CD4-positive, alpha-beta T cell (primary cell): ENCODE measurements at places on chromosomes 6 and 20.

DNA sequence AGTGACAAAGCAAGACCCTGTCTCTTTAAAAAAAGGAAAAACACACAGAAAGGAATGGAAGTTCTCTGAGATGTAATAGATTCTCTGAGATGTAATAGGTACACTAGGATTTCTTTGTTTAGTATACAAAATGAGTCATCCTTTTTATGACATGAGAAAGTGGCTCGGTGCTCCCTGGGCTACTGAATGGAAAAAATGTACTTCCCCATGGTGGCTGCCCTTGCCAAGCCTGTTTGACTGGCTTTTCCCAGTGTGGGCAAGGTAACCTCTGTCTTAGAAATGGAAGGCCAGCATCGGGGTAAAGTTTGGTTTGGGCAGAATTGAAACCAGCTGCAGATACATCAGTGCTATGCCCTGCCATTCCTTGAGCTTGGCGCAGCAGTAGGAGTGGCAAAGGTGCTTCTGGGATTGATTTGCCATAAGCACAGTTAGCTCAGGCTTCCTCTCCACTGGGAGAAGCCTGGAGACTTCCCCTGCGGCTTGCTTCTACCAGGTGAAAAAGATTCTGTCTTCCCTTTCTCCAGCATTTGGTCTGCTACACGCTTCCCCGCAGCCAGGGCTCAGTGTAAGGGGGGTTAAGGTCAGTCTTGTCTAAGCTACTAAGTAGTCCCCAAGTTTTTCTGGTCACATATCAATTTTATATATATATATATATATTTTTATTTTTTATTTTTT, 24.5 kb downstream of the ARFGEF2 start:
- H3K27me3 ChIP-seq: no peaks in the 10 kb centered on the region
- no peak overlapping the region for H3K27ac ChIP-seq
- H3K36me3 ChIP-seq: peaks cover 69% of the 10 kb centered on the region
- DNase-seq: no peak

DNA sequence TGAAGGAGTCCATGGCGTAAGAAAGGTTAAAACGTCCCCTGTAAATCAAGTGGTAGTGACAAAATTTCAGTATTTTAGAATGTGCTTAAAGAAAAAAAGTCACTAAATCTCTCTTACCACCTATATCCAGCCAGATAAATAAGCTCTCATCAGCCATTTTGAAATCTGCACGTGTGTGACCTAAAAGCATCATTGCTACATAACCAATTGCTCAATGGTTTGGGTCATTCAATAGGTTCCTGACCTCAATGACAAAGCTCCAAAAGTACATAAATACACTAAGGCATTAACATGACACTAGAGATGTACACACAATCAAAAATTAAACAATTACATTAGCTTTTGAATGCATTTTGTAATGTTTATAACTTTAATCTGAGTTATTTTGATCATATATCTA, 272.4 kb downstream of the GMDS start:
- H3K36me3 ChIP-seq: no peaks in the 10 kb centered on the region
- no peak overlapping the region for H3K27ac ChIP-seq
- no peaks in the 10 kb centered on the region for H3K4me1 ChIP-seq

GRCh38 chr6:62541502-62541901, 255.5 kb upstream of the KHDRBS2 start:
- H3K4me3 ChIP-seq: no peak overlapping the region
- no peak overlapping the region for H3K27ac ChIP-seq
- DNase-seq: no peak

DNA sequence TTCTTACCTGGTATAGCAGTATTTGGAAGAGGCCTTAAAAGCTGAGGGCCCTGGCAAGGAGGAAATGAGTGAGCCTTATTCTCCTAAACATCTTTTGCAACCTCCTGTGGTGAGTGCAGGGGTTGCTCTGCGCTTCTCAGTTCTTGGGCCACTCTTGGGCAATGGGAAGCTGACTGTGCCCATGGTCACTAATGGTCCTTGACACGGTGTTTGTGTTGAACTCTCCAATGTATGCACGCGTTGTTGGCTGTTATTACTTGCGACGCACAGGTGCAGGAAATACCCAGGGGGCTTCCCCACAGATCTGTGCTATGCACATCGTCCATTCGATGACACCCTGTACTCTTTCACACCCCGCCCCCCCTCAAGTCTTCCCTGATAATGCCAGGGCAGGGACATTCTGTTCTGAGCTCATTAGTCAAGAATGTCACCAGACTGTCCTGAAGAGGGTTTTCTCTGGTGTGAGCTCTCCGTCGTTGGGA, 79.7 kb downstream of the EDN1 start:
- H3K36me3 ChIP-seq: no peaks in the 10 kb centered on the region
- peak; percentile 48 for DNase-seq
- H3K27me3 ChIP-seq: no peaks in the 10 kb centered on the region
- H3K4me1 ChIP-seq: no peaks in the 10 kb centered on the region
- no peak overlapping the region for H3K27ac ChIP-seq

DNA sequence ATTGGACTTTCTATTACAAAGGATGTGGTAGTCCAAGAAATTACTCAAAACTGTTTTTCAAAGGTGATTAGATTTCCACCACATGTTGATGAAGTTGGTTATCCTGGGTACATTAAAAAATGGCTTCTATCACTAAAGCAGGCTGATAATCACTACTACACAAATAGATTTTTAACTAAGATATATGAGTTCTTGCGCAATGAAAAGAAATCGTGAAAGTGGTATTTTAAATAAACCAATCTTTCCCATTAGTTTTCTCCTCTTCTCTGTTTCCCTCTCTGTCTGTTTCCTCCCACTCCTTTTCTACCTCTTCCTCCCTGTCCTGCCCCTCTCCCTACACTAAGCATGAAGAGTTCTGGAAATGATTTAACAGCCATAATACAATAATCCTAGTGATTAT, 487.9 kb upstream of the CITED2 start:
- H3K4me1 ChIP-seq: no peaks in the 10 kb centered on the region
- H3K27ac ChIP-seq: no peak overlapping the region
- no peak overlapping the region for H3K4me3 ChIP-seq
- no peak for DNase-seq
- H3K27me3 ChIP-seq: no peaks in the 10 kb centered on the region
- H3K36me3 ChIP-seq: no peaks in the 10 kb centered on the region

- H3K27me3 ChIP-seq: no peaks in the 10 kb centered on the region
- H3K36me3 ChIP-seq: no peaks in the 10 kb centered on the region
- no peaks in the 10 kb centered on the region for H3K4me1 ChIP-seq
- H3K4me3 ChIP-seq: no peak overlapping the region
- DNase-seq: no peak
Measured at GRCh38 chr20:7601431-7601830, 338.8 kb downstream of the HAO1 start.

DNA sequence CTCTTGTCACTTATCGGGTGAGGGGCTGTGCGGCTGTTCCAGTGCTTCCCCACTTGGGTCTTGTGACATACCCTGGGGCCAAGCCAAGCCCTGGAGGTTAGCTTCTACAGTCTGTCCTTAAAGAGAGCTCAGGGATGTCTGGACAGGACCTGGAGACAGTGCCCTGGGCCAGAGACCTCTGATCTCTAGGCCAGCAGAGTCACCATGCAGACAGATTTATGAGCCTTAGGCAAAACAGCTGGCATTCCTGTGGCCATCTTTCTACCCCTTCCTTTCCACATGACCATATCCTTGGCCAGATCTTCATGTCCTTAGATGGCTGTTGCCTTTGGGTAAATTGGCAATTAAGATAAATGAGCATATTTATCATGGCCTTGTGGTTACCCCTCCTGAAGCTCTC, 678.6 kb downstream of the MAFB start:
- H3K27me3 ChIP-seq: no peaks in the 10 kb centered on the region
- no peaks in the 10 kb centered on the region for H3K4me1 ChIP-seq
- H3K4me3 ChIP-seq: no peak overlapping the region

DNA sequence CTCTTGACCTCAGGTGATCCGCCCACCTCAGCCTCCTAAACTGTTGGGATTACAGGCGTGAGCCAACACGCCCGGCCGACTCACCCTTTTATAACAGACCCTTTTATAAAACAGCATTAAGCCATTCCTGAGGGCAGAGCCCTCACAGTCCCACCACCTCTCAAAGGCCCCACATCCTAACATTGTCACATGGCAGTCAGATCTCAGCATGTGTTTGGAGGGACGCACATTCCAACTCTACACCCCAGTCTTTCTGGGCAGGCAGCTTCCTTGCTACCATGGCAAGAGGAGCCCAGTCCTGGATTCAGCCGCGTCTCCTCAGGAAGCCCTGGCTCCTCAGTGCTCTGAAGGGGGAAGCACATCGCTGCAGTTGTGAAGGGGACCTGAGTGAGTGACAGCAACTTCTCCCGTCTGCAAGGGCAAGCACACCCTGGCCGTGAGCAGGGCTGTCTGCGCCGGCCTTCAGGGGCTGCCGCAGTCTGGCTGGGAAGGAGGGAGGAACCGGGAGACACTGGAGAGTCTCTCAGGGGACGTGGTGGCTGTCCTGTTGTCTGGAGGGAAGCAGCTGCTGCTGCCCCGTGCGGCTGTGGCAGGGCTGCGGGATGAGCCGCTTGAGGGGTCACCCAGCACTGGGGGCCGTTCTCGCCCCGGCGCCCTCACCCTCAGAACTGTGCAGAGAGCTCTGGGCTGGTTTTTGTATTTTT, 15.9 kb downstream of the OSBPL2 start:
- no peak overlapping the region for H3K27ac ChIP-seq
- no peak for DNase-seq
- H3K4me3 ChIP-seq: no peak overlapping the region
- peaks cover 36% of the 10 kb centered on the region for H3K36me3 ChIP-seq
- peaks cover 11% of the 10 kb centered on the region for H3K4me1 ChIP-seq

DNA sequence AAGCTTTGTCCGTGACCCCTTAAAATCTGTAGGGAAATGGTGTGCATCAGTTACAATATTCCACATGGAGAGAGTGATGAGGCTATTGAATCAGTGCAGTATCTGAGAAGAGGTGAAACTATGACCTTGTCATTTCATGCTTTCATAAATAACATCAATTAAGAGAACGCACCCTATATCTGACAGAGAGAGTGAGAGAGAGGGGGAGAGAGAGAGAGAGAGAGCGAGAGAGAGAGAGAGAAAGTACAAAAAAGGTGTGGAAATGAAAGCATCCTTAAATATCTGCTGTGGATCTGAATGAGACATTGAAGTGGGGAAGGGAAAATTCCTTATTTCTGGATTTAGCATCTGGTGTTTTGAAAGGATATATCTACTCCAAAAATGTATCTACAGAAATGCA, 12.4 kb downstream of the GSTA4 start:
- H3K27me3 ChIP-seq: peaks cover 8% of the 10 kb centered on the region
- H3K27ac ChIP-seq: no peak overlapping the region

DNA sequence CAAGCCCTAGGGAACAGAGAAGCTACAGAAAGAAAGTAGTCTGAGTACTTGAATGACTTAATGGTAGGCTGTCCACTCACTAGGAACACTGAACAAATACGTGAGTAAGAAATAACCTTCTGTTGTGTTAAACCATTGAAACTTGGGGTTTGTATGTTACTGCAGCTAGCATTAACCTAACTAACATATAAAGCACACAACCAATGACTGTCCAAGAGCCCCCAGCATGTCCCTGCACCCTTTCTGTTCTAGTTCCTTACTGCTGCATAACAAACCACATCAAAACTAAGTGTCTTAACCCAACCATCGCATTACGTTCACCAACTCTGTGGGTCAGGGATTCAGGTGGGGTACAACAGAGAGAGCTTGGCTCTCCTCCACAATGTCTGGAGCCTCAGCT, 10.5 kb upstream of the RNF8 start:
- H3K27me3 ChIP-seq: no peaks in the 10 kb centered on the region
- H3K4me1 ChIP-seq: no peaks in the 10 kb centered on the region
- H3K36me3 ChIP-seq: no peaks in the 10 kb centered on the region
- no peak overlapping the region for H3K4me3 ChIP-seq
- no peak overlapping the region for H3K27ac ChIP-seq

DNA sequence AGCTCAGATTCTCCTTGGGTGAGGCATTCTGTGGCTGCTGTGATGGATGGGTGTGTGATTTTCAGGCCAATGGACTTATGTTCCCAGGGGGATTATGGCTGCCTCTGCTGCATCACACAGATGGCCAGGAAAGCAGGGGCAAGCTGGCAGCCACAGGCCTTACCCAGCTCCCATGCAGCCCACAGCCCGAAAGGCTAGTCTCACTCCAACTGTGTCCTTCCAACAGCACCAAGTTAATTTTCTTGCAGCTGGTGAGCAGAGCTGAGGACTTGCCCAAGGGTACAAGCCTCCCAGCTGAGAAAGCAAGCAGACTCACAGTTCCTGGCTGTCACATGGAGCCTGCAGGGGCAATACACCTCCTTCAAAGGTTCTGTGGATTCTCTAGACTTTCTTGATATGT, 155.2 kb upstream of the KHDRBS2 start:
- no peaks in the 10 kb centered on the region for H3K27me3 ChIP-seq
- DNase-seq: no peak
- no peaks in the 10 kb centered on the region for H3K36me3 ChIP-seq
- H3K4me3 ChIP-seq: no peak overlapping the region

GRCh38 chr20:20459726-20460125, 91.8 kb downstream of the INSM1 start:
- H3K4me1 ChIP-seq: no peaks in the 10 kb centered on the region
- no peak for DNase-seq
- H3K4me3 ChIP-seq: no peak overlapping the region
- H3K36me3 ChIP-seq: peaks cover 3% of the 10 kb centered on the region
- H3K27ac ChIP-seq: no peak overlapping the region

DNA sequence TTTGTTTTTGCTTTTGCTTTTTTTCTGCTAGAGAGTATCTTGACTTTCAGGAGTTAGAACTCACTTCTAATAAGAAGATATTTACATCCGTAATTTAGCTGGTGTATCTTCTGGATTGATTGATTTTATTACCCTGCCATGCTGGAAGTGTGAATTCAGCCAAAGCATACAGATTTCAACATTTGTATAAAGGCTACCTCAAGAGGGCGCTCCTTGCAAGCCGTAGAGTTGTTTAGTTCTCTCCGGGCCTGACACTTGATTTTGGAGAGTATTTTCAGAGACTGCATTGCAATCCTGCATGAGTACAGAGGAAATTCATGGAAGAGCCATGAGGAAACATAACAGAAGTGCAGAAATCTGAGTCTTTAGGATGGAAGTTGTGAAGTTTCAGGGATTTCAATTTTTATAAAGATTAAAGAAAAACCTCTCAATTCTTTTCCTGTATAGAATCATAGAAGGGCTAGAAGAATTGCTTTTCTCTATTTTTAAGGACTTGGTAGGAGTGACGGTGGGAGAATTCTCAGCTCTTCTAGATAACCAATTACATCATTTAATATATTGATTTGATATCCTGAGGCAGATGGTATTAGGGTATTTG, 66.7 kb upstream of the TIAM2 start:
- no peak overlapping the region for H3K27ac ChIP-seq
- peak; percentile 44 for DNase-seq
